Stimulated activated CD8-positive, alpha-beta memory T cell treated with anti-CD3 and anti-CD28 coated beads, Interleukin-7, amount 100 ng/mL, for 24 hours (primary cell): ENCODE measurements at places on chromosomes 2 and 18.

GRCh38 chr2:62055724-62056336 is 140.1 kb upstream of the B3GNT2 start:
- no peak for DNase-seq

GRCh38 chr2:134640494-134640893 is 78.3 kb downstream of the TMEM163 start:
- DNase-seq, result no peak

- DNase-seq, result no peak
These were observed 67.3 kb upstream of the BARD1 start for GRCh38 chr2:214876815-214877214.

GRCh38 chr2:120798567-120799247 is 63.0 kb downstream of the GLI2 start:
- DNase-seq, result no peak

DNA sequence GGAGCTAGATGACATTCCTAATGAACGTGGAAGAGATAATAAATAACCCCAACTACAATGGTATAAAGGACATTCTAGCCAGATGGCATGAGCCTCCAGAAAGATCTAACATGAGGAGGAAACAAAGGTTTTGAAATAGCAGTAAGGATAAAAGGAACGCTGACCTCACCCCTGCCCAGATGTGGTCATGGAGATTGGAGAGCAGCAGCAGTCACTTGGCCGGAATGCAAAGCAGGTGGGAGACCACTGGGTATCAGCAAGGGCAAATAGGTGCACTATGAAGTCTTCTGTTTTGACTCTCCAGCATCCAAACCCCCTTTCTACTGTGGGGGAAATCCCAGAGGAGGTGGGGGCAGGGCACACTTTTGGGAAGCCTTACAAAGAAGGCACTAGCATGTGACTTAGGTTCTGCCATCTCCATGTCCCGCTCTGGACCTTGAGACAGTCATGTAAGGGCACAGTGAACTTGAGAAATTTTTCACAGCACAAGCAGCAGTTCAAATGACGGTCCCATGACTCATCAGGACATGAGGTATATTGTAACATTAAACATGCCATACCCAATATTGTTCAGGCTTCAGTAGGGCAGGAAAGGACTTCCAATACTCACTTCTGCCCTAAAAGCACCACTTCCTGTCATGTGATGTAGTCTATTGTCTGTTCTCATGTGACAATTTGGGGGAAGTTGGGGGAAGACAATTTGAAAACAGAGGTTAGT is 55.2 kb downstream of the METTL4 start:
- no peak for DNase-seq

- DNase-seq, result no peak
These were observed 53.1 kb downstream of the CAB39 start for GRCh38 chr2:230765611-230766300.

DNA sequence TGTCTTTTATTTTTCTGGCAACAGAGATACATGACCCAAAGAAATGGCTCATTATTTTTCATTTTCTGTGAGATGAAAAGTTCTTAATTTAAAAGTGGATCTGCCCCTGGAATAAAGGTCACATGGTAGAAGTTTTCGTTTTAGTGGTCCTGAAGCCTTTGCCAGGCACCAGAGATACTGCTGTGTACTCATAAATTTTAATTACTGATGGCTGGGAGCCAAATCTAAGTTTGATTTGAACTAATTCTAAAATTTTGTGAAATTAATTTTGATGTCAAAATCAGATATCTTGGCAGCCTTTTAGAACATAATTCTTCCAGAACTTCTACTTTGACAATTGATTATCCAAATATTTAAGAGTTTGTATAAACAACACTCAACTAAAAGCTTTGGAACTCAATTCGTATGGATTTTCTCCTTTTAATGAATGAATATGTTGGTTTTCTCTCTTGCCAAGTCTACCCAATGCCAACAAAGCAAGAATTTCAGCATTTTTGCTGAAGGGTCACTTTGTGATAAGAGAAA is 128.5 kb upstream of the SP5 start:
- no peak for DNase-seq

DNA sequence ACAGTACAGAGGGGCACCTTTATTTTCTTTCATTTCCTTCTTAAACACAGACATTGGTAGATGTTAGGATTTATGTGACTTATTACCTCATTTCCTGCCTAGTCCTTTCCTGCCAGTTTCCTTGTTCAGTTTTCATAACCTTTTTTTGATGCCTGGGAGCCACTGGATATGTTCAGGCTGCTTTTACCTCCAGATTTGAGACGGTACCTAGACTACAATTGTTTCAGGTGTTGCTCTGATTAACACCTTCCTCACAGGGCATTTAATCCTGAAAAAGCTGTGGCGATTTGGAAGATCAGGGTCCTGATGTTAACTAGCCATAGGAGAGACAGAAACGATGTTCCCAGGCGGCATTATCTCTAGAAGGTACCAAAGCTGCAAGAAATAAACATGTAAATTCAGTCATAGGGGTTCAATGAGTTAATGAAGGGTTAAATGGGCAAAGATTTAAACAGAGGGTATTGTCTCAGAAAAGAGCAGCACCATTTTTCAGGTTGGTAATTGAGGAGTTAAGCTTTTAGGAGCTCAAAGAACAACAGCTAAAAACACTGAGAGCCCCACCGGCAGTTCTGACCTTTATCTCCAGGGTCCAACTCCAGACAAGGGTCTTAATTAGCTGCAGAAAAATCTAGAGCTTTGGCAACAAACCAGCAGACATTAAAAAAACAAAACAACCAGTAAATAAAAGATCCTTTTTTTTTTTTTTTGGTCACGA is 93.3 kb downstream of the HRH4 start:
- no peak for DNase-seq

DNA sequence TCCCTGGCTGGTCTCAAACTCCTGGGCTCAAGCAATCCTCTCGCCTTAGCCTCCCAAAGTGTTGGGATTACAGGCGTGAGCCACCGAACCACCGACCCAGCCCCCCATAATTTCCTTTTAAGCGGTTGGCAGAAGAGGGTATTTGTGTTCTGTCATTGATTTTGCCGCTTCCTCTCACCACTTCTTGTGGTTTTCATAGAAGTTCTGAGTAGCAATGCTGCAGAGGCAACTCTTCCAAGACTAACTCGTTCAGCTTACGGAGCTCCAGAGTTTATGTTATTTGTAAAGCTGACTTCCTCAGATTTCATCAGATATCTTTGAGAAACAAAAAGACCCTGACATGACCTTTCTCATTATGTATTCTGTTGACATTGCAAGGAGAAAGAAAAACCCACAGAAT is 261.4 kb upstream of the KCNJ3 start:
- no peak for DNase-seq

- no peak for DNase-seq
These were observed 11.0 kb downstream of the CPSF3 start for GRCh38 chr2:9434489-9434888.
